Adrenal gland (tissue), 19 donors: ENCODE measurements at places on chromosomes 11 and 22. TPM values are rescaled to one million over a fixed set of nuclear protein-coding genes. Genes with fewer than 3 reads are reported as not detected.

The KCNK7 gene
- 0.23 TPM for total RNA-seq

The RTN4R gene
- 0.83 TPM for total RNA-seq

- no peaks in the 10 kb centered on the region for H3K36me3 ChIP-seq
- no peak for DNase-seq
- H3K27me3 ChIP-seq = no peaks in the 10 kb centered on the region
- H3K27ac ChIP-seq = no peak overlapping the region
- H3K4me3 ChIP-seq = no peak overlapping the region
- H3K4me1 ChIP-seq = no peaks in the 10 kb centered on the region
Observed at GRCh38 chr11:134555510-134555909, 143.5 kb upstream of the B3GAT1 start.

GRCh38 chr22:38653741-38654140 lies 2.5 kb downstream of the FAM227A start:
- H3K36me3 ChIP-seq = no peaks in the 10 kb centered on the region
- DNase-seq = no peak
- H3K4me1 ChIP-seq = no peaks in the 10 kb centered on the region
- H3K4me3 ChIP-seq = no peak overlapping the region
